Prostate gland (tissue), 2 donors: ENCODE measurements at places on chromosomes 5 and 9. TPM values are rescaled to one million over a fixed set of nuclear protein-coding genes. Genes with fewer than 3 reads are reported as not detected.

Gene PITX1
- total RNA-seq = 50.6 TPM

Gene PKD2L2
- total RNA-seq = 0.45 TPM

- no peak for DNase-seq
Observed at GRCh38 chr9:115286411-115286810, 168.5 kb upstream of the TNC start.

GRCh38 chr9:80794197-80794596 is 895.1 kb downstream of the TLE1 start:
- DNase-seq = no peak

- peak; percentile 75 for DNase-seq
Observed at GRCh38 chr5:169742771-169743296, 105.8 kb downstream of the DOCK2 start.

GRCh38 chr5:95162231-95162992 is 122.5 kb downstream of the MCTP1 start:
- DNase-seq = no peak

- no peak for DNase-seq
Observed at GRCh38 chr5:52607227-52607824, 180.4 kb upstream of the ITGA1 start.

DNA sequence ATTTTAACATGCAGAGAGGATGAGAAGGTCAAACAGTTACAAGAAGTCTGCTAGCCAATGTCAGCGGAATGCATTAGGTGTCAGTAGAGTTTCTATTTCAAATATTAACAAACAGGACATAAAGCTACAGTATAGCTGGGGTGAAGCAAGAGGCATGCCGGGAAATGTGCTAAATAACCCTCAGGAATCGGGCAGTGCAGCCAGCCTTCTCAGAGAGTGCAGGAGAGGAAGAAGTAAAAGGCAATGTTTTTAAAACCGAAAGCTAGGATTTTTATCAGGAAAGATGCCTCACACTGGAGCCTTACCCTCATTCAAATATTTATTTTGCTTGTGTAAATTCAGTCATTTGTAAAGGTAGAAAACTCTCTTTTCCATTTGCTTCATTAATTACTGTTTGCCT is 59.1 kb upstream of the SH3GL2 start:
- DNase-seq = no peak

- no peak for DNase-seq
Observed at GRCh38 chr9:20220286-20220685, 402.0 kb downstream of the MLLT3 start.

GRCh38 chr5:147803926-147804325 is 21.4 kb upstream of the JAKMIP2 start:
- DNase-seq = no peak

DNA sequence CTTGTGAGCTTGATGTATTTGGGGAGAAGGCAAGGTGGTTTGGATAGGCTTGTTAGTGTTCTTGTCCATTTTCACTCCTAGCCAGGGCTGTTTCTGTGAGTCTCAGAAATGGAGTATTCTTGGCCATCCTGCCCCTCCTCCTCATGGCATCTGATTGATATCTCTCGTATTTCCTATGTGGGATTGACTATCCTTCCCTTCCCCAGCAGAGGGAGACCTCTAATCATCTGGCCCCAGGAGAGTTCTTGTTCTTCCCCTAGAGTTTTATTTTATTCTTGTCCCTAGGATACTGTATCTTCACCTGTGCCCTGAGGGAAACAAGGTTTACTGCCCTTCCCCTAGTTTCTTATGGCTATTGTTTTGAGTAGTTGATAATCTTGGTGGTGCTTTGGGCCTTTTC is 114.4 kb downstream of the VPS13A start:
- DNase-seq = no peak

GRCh38 chr9:36144309-36145232 is 8.0 kb downstream of the GLIPR2 start:
- DNase-seq = no peak

- DNase-seq = no peak
Observed at GRCh38 chr9:115627511-115627910, 509.6 kb upstream of the TNC start.

DNA sequence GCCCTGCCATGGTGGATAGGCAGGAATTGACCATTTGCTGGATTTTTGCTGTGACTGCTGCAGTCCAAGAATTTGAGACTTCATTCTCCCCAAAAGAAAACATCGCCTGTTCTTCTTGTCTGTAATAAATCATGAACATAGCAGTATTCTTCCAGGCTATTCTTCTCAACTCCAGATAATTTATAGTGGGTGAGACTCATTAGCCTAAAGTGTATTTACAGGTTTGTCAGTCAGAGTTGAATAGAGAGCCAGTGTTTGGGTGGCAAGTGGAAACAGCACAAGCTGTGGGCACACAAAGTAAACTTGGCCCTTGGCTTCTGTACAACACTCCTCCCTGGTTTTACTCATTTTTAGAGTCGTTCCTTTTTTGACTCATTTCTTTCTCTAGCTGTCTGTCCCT is 128.2 kb upstream of the VCAN start:
- DNase-seq = no peak
